ENCODE measurements at places on chromosomes 12 and 14.

DNA sequence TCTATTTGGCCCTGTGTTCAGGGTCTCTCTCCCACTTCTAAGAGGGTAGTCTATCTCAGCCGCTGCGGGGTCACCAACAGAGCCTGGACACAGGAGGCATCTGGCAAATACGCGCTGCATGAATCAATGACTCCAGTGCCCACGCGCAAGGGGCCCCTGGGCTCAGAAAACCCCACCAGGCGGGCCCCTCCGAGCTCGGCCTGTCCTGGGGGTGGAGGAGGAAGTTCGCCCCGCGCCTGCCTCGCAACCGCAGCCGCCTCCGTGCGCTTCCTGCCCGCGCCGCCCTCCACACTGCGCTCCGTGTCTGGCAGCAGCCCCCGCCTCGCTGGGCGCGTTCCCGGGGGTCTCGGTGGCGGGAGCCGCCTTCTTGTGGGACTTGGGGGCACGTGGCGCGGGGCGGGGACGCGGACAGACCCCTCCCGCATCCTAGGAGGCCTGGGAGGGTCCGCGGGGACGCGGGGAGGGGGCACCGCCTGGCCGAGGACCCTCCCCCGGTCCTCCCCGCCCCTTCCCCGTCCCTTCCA lies 811 bp upstream of the FBRSL1 start:
- DNase-seq, result no peak

GRCh38 chr12:15633201-15633600 lies 156.0 kb downstream of the EPS8 start:
- no peak for DNase-seq

DNA sequence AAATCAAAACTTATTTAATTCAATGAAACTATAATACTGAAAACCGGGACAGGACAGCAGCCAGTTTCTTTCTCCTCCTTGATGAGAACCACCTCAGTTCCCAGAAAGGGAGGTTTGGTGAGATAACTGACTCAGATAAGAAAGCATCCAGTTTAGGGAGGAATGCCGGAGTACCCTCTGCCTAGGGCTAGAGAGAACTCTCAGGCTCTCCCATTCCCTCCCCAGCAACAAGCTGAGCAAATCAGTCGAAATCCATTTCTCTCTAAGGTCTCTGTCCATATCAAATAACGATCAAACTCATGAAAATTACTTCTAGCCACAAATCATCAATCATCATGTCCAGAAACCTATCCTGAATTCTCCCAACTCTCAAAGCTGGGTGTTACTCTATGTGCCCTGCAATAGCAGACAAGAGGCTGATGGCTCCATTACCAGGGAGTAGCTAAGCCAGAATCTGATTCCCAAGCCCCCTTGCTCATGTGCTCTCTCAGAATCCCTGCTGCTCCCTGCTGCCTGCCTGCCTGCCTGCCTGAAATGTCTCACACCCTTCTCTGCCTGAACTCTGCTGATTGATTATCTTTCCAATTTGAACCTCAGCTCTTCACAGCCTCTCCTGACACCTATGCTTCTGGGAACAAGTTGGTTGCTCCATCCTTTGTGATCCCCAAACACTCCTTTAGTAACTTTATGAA lies 49.4 kb downstream of the SLC25A47 start:
- no peak for DNase-seq

DNA sequence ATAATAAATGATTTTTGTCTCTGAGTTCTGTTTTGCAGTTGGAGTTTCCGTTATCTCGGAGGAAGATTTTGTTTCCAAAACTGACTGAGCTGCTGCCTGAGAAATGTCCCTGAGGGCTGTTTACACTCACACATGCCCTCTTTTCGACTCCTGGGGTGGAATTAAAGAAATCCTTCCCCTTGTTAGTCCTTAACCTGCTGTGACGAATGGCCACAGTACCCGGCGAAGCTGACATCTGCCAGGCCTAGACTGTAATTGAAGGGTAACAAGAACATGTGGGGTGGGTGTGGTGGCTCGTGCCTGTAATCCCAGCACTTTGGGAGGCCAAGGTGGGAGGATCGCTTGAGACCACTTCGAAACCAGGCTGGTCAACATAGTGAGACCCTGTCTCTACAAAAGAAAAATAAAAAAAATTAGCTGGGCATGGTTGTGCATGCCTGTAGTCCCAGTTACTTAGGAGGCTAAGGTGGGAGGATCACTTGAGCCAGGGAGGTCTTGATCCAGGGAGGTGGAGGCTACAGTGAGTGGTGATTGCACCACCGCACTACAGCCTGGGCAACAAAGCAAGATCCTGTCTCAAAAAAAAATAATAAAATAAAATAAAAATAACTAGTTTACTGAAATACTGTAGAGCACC lies 8.4 kb downstream of the OASL start:
- no peak for DNase-seq

DNA sequence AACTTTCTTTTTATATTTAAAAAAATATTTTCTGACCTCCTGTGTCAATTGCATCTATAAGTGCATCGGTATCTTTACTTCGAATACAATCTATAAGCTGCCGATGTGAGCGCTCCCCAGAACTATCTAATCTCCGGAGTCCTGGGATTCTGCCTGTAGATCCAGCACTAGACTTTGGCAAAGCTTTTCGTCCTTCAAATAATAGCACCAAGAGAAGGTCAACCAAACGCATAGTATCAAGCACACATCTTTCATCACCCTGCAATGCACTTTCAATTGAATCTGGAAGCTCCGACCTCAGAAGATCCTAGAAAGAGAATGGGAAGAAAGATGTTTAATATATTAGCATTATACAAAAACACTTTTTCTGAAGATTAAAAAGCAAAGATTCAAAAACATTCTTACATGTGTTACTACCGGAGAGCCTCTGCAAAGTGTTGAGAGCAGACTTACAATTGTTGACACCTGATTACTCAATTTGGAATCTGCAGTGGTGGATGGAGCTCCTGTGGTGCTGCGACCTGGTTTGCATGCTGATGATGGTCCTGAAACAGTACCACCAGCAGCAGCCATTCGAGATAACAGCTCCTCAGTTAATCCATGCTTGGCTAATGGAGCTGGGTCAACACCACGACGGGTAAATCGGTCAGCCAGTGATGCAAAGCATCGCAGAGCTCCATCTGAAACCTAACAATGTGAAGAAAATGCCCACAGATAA lies 34.3 kb downstream of the HECTD1 start:
- no peak for DNase-seq

DNA sequence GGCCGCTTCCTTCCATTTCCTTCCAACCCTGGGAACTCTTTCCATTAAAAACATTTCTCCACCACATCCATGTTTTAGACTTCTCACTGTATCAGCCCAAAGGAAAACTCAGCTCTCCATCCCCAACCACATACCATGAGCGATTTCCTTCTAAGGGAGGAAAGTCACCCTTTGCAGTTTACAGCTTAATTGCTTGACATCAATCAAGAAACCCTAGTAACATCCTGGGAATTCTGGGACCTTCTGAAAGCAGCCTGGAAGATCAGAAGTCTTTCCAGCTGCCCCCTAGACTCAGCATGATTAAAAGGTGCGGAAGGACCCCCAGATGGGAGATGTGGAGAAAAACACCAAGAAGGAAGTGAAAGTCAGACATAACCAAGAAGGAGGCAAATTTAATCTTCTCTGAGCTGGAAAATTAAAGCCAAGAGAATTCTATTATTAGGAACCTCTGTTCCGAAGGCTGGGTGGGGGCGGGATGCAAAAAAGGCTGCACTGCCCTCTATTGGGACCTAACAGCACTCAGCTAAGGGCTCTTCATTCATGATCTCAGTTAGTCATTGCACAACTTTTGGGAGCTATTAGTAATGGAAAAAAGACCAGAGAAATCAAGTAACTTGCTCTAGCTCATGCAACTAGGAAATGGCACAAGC lies 73.3 kb upstream of the PLXNC1 start:
- peak; percentile 77 for DNase-seq

DNA sequence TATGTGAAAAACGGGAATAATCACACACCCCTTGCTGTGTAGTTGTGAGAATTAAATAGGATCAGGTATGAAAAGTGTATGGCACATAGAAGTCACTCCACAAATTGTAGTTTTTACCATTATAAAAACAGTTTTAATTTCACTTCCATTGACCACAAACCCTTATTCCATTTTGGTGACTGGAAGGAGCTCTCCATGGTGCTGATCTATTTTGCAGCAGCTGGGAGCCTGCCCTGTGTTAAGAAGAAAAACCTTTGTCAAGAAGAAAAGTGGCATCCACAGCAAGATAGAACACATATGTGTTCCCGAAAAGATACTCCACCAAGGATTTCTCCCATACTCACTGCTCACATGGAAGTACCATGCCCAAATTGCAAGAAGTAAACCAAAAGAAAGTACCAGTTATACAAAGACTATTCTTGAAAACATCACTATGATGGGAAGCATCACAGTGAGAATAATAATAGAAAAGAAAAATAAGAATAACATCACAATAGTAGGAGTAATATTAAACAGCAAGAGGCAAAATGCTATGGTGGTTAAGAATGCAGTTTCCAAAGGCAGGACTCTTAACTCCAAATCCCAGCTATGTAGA lies 58.7 kb downstream of the TUNAR start:
- DNase-seq, result peak; percentile 81

- peak; percentile 68 for DNase-seq
Observed at GRCh38 chr14:76112889-76113624, 38.7 kb upstream of the GPATCH2L start.

- no peak for DNase-seq
Observed at GRCh38 chr12:54225666-54226065, 36.9 kb upstream of the SMUG1 start.

- no peak for DNase-seq
Observed at GRCh38 chr14:32883188-32883587, 55.5 kb upstream of the NPAS3 start.

- DNase-seq, result no peak
Observed at GRCh38 chr12:8950702-8951478, 1.4 kb upstream of the M6PR start.

- no peak for DNase-seq
Observed at GRCh38 chr12:132346471-132347175, 17.2 kb upstream of the GALNT9 start.

GRCh38 chr14:28603606-28604005 lies 163.0 kb upstream of the FOXG1 start:
- DNase-seq, result no peak

DNA sequence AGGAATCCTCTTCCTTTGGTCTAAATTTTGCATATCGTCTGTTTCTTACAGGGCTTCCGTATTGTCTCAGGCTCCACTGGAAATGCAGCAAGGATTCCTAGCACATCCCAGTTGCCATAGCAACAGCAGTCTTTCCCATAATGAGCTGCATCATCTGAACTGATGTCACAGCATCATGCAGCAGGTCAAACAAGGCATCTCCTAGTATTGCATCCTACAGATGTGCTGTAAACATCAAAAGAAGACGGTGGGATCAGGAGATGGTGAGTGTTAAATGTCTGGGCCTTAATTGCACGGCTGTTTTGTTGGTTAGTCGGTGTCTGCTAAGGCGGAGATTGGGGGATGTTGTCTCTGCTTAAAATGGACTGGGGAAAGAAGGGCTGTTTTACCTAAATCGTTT lies at the start of gene AKAP6:
Gene AKAP6 (plus strand): TSS at position 153 of the 400 bp plus-strand sequence. CDS start 104,196 bp downstream, outside the sequence.
- peak; percentile 50 for DNase-seq

GRCh38 chr14:75604979-75605851 lies 26.8 kb downstream of the FLVCR2 start:
- no peak for DNase-seq

- no peak for DNase-seq
Observed at GRCh38 chr14:75720842-75721498, 59.9 kb downstream of the TTLL5 start.

GRCh38 chr14:46964378-46964777 lies 312.8 kb upstream of the RPL10L start:
- DNase-seq, result no peak

GRCh38 chr12:113796852-113797534 lies 169.1 kb downstream of the RBM19 start:
- no peak for DNase-seq

GRCh38 chr14:100222224-100223093 lies 16.5 kb upstream of the YY1 start:
- DNase-seq, result peak; percentile 38

DNA sequence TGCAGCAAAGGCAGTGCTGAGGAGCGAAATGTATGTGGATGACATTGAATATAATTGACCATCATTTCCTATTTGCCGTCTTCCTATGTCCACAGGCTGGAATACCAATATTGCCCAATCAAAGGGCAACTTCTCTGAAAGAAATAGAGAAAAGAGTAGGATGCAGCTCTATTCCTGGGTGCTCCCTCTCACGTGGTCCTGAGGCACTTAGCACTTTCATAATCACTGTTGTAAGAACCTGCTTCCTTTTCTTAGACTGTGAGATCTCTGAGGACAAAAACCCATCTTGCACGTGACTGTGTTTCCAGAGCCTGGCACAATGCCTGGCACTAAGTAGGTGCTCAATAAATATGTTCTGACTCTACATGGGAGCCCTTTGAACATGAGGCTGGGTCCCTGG lies 122.7 kb upstream of the CPM start:
- DNase-seq, result no peak

DNA sequence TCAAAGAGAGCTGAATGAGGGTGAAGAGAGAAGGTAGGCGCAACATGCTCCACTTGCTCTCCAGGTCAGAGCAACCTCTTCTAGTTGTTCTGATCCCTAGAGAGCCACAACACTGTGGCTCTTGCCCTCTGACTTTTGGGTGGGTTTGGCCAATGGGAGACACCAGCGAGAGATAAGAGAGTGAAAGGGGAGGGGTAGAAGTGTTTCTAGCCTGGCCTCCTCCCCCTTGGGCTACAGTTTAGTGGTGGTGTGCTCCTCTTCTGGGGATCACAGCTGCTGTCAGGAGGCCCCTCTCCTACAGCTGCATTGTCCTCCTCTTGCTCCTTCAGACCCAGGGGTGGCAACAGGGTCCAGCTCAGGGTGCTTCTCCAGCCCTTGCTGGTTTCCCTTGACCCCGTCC lies 454.8 kb downstream of the FUT8 start:
- DNase-seq, result no peak

- peak; percentile 76 for DNase-seq
Observed at GRCh38 chr12:46342562-46343033, 30.0 kb downstream of the SLC38A2 start.

DNA sequence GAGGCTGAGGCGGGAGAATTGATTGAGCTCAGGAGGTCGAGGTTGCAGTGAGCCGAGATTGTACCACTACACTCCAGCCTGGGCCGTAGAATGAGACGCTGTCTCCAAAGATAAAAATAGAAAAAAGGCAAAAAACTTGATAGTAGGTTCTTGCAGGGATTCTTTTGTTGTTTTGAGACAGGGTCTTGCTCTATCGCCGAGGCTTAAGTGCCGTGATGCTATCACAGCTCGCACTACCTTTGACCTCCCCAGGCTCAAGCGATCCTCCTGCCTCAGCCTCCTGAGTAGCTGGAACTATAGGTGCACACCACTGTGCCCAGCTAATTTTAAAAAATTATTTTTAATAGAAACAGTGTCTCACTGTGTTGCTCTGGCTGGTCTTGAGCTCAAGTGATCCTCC lies 4.7 kb downstream of the GOLGA5 start:
- DNase-seq, result no peak

All from GM23338 (cell line).